Adrenal gland (tissue), 19 donors: ENCODE measurements at places on chromosomes 2 and 18. TPM values are rescaled to one million over a fixed set of nuclear protein-coding genes. Genes with fewer than 3 reads are reported as not detected.

DNA sequence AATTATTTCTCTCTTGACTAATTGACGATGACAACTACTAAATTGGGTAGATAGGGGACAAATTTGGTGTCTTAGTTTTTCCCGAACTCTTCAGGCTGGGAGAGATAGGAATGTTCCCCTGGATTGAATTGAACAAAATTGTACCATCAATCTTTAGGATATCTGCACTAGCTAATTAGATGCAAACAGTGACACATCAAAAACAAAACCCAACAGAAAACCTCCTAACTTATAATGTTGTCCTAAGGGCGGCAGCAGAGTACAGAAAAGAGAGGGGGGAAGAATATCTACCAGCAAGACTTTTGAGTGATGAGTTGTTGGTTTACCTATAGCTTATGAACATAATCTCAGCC lies 342.9 kb downstream of the INSIG2 start:
- no peak for DNase-seq

DNA sequence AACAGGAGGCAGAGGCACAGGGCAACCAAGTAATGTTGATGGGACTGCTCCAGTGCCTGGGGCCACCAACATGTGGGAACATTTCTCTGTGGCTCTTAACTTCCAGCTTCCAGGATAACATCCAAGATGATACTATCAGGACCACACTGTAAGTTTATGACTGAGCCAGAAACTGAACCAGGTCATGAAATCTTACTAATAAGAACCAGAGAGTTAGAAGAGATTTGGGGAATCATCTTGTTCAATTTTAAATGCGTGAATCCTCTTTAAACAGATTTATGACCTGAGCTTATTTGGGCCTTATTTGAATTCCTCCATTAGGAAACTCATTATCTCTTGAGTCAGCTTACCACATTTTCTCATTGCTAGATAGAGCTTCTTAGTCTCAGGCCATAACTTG lies 45.0 kb downstream of the MAP2 start:
- no peak for DNase-seq

GRCh38 chr2:46610021-46610420 lies 130.7 kb downstream of the TMEM247 start:
- no peak for DNase-seq

DNA sequence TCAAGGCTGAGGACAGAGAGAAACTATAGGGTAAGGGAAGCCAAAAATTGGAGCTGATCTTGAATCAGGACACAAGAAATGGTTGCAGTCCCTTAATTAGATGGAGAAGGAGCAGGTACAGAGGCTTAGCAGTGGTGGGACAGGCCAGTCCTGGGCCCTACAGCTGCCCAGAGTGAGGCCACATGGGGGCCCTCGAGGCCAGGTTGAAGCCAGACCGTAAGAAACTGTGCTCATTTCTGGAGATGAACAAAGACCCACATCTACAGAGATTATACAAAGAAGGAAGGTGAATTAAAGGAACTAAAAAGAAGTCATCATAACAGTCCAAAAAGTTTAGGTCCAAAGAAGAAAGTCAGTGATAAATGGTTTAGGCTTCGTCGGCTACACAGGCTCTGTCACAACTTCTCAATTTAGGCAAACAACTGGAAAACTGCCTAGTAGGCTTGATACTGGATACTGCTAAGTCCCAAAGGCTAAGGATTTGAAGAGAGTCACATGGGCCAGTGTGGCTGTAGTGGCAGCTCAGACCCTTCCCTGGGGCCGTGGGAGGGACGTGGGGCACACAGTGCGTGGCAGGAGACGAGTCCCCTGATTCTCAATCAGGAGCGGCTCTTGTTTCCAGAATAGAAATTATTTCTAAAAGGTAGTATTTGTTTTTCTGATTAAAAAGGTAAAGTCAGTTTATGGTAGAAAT lies 50.4 kb upstream of the CNGA3 start:
- no peak for DNase-seq

DNA sequence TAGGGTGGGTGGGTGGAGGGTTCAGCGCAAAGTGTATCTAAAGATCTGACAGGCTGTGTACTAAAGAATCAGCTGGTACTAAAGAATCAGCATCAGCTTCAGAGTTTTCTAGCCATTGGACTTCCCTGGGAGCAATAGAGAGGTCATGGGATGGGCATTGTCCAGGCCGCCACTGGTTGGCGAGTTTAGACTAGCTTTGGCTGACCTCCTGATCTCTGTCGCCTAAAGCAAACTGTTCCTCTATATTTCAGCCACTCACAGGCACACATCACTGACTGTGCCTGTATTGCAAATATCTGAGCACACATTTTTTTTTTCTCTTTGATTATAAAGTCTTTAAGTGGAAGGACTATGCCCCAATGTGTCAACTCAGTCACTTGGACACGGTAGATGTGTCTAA lies 267.8 kb upstream of the SKOR2 start:
- no peak for DNase-seq

- no peak for DNase-seq
Observed at GRCh38 chr2:75021672-75022071, 63.2 kb downstream of the POLE4 start.

DNA sequence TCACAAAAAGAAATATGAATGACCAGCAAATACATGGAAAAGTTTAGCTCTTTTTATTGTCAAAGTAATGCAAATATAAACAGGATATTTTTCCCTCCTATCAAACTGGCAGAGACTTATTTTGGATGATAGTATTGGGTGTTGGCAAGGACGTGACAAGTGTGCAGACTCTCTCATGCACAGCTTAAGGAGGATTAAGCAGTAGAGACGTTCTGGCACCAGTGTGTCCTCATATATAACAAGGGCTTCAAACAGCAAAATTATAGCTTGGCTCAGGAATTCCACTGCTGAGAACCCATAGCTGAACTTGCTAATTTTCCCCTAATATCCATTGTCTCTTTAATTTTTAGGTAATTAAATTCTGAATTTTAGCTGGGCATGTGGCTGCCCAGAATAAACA lies 114.4 kb downstream of the FAM124B start:
- no peak for DNase-seq

DNA sequence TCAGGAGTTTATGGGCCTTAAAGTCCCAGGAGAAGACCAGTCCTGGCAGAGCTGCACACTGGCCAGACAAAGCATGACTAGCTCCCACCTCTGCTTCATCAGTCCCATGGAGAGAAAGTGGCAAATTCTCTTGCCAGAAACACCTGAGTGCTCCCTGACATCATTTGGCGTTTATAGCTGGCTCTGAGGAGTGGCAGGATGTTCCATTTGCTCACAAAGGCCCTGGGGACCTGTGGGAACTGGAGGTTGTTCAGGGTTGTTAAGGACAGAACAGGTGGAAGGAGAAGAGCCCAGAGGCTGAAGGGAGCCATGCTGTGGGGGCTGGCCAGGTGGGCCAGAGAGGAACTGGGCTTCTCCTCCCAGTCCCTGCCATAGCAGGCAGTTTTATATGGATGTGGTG lies 56.1 kb downstream of the RPL37A start:
- no peak for DNase-seq

DNA sequence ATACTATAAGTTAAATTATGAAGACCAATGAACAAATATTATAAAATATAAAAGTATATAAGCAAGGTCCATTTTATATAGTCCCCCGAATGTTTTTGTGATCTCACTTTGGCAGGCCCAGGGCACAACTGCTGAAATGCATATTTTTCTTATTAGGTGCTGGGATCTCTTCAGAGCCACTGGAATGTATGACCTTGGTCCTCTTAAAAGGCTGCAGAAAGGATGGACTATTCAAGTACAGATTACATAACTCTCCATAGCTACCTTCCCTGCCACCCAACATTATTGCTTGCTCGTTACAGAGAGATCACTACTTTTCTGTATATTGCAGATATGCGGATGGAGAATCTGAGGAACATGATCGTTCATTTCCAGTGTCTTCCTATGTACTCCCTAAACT lies 925.6 kb upstream of the CELF4 start:
- DNase-seq: no peak

DNA sequence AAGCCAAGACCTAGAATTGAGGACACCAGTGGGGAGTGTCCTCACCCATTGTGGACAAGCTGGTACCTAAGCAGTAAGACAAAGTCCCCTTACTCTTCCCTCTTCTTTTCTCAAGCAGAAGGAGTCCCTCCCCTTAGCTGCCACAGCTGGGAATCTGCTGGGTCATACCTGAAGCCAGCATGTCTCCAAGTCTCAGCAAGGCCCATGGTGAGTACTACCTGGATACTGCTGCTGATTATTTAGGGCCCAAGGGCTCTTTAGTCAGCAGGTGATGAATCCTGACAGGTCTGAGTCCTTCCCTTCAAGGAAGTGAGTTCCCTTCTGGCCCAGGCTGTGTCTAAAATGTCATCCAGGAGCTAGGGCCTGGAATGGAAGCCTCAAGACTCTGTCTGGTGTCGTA lies 198.6 kb upstream of the STK17B start:
- DNase-seq: no peak

DNA sequence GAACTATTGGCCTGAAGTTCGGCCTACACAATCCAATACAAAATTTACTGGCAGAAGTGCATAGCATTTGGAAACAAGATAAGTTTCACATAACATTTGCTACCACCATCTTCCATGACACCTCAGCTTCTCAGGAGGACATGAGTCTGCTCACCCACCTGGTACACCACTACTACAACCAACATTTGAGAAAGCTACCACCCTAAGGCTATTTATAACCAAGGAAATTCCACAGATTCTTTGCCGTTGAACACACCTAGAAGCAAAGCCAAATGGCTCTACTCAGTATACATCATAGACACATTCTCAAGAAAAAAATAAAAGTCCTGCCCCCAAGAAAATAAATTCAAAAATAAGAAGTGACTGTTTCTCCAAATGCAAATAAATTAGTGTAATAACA lies 145.3 kb downstream of the SPAG16 start:
- no peak for DNase-seq

GRCh38 chr2:101820519-101820918 lies 123.0 kb downstream of the MAP4K4 start:
- no peak for DNase-seq

GRCh38 chr2:88874063-88874657 lies 182.7 kb downstream of the RPIA start:
- peak; percentile 73 for DNase-seq

DNA sequence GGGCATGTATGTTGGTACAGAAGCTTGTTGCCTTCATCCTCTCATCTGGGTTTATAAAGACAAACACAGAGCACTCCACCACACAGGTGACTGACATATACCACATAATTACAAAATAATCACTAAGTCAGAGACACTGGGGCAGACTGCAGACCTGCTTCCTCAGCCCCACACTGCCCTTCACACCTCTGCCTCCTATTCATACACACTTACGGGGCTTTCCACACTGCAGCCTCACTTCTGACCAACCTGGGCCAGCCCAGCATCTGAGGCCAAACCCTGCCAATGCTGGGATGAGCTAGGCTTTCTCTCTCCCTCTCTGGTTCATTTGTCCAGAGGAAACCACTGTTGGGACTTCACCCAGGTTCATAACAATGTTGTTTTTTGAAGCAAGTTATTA lies 4.5 kb downstream of the EMX1 start:
- DNase-seq: no peak

Gene LBH
- 7.6 TPM for polyA plus RNA-seq

Gene AQP12A
- not detected for polyA plus RNA-seq

Gene APLF
- polyA plus RNA-seq: 1.3 TPM

Gene ARHGAP28
- 2.7 TPM for polyA plus RNA-seq

Gene ADI1
- polyA plus RNA-seq: 160 TPM
